ENCODE measurements at places on chromosomes 2 and 18. TPM values are rescaled to one million over a fixed set of nuclear protein-coding genes. Genes with fewer than 3 reads are reported as not detected.

The MYL1 gene
- total RNA-seq = not detected

The GKN1 gene
- not detected for total RNA-seq

The ZNF512 gene
- total RNA-seq = 12.4 TPM

The NOSTRIN gene
- total RNA-seq = 0.19 TPM

The NDC80 gene
- total RNA-seq = 5.6 TPM

The ZSCAN30 gene
- total RNA-seq = 6.3 TPM

The SRD5A2 gene
- not detected for total RNA-seq

The PRADC1 gene
- total RNA-seq = 3.4 TPM

The CENPA gene
- total RNA-seq = 0.62 TPM

The OTOS gene
- total RNA-seq = not detected

The IL37 gene
- not detected for total RNA-seq

The INHA gene
- not detected for total RNA-seq

The HRH4 gene
- total RNA-seq = not detected

The KCNG2 gene
- total RNA-seq = not detected

The ANKRD30BL gene
- not detected for total RNA-seq

The SERPINB5 gene
- not detected for total RNA-seq

The ASB18 gene
- total RNA-seq = not detected

The ERMN gene
- total RNA-seq = 23.6 TPM

The SMAD4 gene
- total RNA-seq = 80.4 TPM

The CDH7 gene
- total RNA-seq = not detected

The HOXD8 gene
- total RNA-seq = not detected

The VIT gene
- total RNA-seq = not detected

The KIDINS220 gene
- total RNA-seq = 26.2 TPM

The SNED1 gene
- total RNA-seq = 32.4 TPM

The SLC20A1 gene
- total RNA-seq = 144 TPM

The TRIM43 gene
- total RNA-seq = not detected

The B4GALT6 gene
- total RNA-seq = 0.35 TPM

The PLCD4 gene
- 0.67 TPM for total RNA-seq

The TLX2 gene
- total RNA-seq = not detected

The FEV gene
- not detected for total RNA-seq

The CXCR1 gene
- not detected for total RNA-seq

The ABCG5 gene
- total RNA-seq = not detected

The GATA6 gene
- total RNA-seq = 4.0 TPM

The APCDD1 gene
- not detected for total RNA-seq

The EHD3 gene
- 0.81 TPM for total RNA-seq

The C1GALT1C1L gene
- not detected for total RNA-seq

The RND3 gene
- total RNA-seq = not detected

The BUB1 gene
- total RNA-seq = 3.1 TPM

The GRHL1 gene
- 0.76 TPM for total RNA-seq

The FAM237A gene
- total RNA-seq = not detected

The CYP27A1 gene
- not detected for total RNA-seq

The SLC30A3 gene
- not detected for total RNA-seq

The MAP3K19 gene
- total RNA-seq = not detected

The CCDC178 gene
- total RNA-seq = not detected

The ITM2C gene
- 27.4 TPM for total RNA-seq

The CD302 gene
- total RNA-seq = 0.54 TPM

The METTL4 gene
- 4.8 TPM for total RNA-seq

The CD8B gene
- 283 TPM for total RNA-seq

Data from CD8-positive, alpha-beta T cell (primary cell).